ENCODE measurements at places on chromosomes 12 and 14. TPM values are rescaled to one million over a fixed set of nuclear protein-coding genes. Genes with fewer than 3 reads are reported as not detected.

USP44 gene
- total RNA-seq: 12.0 TPM

ANHX gene
- total RNA-seq: not detected

CAPZA3 gene
- total RNA-seq: not detected

OR4E1 gene
- total RNA-seq: not detected

TOGARAM1 gene
- total RNA-seq: 6.3 TPM

FGF23 gene
- total RNA-seq: not detected
